ENCODE measurements at places on chromosomes 1 and 21.

GRCh38 chr21:15250384-15250783, 185.6 kb upstream of the NRIP1 start:
- DNase-seq, result no peak

DNA sequence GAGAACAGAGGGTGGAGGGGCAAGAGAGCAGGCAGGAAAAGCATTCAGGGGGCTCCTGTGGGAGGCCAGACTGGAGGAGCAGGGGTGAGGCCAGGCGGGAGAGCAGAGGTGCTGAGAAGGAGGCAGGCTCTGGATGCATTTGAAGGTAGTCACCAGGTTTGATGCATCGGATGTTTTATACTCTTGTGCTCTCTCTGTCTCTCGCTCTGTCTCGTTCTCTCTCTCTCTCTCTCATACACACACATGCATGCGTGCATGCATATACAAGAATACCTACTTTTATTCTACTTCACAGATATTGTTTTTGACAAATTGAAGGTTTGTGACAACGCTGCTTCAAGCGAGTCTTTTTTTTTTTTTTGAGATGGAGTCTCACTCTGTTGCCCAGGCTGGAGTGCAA, 15.0 kb upstream of the ITPKB start:
- DNase-seq, result no peak

DNA sequence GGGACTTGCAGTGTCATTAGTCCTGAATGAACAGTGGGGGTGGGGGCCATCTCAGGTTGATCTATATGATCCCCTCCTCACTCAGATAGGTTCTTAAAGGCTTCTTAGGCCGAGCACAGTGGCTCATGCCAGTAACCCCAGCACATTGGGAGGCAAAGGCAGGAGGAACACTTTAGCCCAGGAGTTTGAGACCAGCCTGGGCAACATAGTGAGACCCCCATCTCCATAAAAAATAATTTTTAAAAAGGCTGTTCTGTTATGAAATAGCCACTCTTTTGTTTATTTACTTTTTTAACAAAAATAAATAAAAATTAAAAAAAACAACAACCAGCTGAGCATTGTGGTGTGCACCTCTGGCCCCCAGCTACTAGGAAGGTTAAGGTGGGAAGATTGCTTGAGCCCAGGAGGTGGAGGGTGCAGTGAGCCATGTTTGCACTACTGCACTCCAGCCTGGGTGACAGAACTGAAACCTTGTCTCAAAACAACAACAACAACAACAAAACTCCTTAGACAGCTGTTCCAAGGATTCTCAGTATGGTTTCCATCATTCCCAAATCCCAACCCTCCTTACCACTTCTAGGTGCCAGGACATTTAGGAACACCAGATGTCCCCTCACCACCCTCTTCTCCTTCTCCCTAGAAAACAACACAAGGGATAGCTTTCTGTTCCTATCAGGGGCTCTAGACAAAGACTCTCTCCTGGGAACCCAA, 2.0 kb upstream of the TRAPPC3 start:
- DNase-seq, result no peak

- DNase-seq, result no peak
Observed at GRCh38 chr1:40306296-40306695, 10.8 kb downstream of the COL9A2 start.

GRCh38 chr1:18511874-18512150, 31.1 kb downstream of the KLHDC7A start:
- DNase-seq, result no peak

DNA sequence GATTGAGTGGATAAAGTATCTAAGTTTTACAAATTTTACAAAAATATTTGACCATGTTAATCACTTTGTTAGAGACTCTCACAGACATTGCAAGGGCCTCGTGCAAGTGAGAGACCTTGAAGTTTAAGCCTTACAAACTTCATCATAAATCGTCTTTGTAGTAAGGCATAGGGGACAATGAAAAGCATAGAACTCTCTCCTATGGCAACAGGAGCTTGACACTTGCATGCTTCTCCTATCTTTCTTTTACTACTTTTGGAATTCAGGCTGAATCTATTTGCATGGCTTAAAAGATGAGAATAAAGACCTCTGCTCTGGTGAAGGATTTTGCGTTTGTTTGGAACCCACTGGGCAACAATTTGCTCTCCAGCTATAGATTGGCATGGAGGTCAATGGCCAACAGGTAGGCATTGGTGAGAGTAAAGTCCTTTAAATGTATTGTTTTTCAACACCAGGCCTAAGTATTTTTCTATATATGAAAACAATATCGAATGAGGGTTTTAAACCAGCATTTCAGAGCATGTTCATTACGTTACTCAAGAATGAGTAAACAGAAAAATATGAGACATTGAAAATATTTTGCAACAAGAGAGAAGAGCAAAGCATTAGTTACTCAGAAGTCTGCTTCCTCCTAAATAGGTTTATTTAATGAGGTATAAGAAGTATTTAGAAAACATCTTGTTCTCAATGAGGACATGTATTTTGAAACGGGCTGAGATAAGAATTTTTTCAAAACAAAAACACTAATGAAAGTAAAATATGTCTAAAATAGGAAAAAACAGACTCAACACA, 192.2 kb downstream of the TGFB2 start:
- DNase-seq, result no peak

DNA sequence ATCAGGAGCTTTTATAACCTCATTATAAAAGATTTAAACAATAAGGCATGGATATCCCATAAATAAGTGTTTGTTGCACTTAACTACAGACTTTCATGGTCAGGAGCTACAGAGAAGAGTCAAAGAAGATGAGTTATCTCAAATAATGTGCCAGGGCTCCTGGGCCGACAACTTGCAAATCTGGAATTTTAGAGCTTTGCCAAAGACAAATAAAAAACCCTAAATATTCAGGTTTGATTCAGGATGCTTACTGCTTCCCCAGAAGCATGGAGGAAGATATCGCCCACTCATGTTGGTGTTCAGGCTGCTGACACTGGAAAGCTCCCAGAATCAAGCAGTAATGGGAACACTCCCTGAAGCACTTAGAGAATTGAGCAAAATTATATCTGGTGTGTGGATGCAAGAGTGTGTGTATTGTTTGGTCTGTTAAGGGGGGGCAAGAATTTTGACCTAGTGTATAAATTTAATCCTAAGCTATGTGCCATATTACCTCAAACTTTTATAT, 176.9 kb upstream of the ESRRG start:
- no peak for DNase-seq

DNA sequence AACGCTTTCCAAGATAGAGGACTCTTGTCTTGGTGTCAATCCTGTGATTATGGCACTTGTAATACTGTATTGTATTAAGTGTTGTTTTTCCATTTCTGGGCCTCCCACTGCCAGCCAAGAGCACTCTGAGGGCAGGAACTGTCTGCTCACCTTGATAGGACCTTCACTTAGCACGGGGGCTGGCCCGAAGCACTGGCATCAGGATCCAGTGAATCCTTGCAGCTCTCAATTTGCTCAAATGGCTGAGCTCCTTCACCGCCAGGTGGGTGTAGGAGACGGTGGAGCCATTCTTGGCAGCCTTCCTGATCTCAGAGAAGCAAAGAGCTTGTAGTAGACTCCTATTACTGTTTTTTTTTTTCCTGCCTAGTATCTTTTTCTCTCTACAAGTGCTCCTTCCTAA, 17.7 kb downstream of the MECR start:
- no peak for DNase-seq

DNA sequence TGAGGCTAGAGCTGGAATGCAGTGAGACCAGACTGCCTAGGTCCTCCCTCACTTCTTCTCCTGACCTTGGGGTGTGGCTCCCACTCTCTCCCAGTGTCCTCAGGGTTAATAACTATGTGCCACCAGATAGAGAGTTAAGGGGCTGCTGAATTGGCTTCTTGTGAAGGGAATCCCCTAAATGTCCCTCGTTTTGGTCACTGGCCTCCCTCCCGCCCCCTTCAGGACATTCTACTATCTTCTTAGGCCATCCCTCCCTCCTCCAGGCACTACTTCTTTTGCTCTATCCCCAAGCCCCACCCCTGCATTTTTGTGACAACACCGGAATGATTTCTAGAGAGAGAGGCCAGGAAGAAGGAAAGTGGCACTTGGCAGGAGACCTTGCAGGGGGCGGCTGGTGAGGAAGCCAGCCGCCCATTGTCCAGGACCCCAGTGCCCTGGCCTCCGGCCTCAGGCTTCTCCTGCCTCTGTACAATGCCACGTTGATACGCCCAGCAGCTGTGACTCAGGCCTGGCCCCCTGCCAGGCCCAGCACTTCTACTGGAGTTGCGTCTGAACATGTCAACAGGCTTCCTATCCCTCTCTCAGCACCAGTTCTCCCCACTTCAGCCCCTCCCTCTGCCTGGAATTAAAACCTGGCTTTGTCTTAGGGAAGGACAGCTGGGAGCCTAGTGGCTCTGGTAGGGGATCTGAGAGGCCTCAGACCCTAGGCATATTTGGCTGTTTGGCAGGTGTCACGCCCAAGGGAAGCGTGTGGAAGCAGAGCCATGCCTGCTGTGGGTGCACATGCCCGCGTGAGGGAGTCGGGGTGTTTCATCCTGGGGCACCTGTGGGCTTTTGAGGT, 9.1 kb downstream of the LMNA start:
- DNase-seq, result peak; percentile 54

DNA sequence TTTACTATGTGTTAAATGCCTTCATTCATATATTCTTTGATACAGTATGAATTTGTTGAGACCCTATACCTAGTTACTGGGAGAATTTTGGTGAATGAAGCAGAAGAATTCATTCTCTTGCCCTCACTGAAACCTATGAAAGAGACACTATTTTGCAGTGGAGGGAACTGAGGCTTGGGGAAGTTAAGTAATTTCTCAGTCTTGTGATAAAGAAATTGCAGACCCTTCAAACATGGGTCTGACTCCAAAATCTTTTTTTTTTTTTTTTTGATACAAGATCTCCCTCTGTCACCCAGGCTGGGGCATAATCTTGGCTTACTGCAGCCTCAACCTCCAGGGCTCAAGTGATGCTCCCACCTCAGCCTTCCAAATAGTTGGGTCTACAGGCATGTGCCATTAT, 132.1 kb downstream of the DNM3 start:
- DNase-seq, result no peak

GRCh38 chr1:43152866-43153265, 19.2 kb downstream of the EBNA1BP2 start:
- DNase-seq, result no peak
